CD4-positive, CD25-positive, alpha-beta regulatory T cell (primary cell): ENCODE measurements at places on chromosomes 5 and 9. TPM values are rescaled to one million over a fixed set of nuclear protein-coding genes. Genes with fewer than 3 reads are reported as not detected.

Gene SURF1
- total RNA-seq, result 41.8 TPM

GRCh38 chr9:130138791-130139190 lies 33.4 kb upstream of the NCS1 start:
- peak; percentile 16 for DNase-seq

DNA sequence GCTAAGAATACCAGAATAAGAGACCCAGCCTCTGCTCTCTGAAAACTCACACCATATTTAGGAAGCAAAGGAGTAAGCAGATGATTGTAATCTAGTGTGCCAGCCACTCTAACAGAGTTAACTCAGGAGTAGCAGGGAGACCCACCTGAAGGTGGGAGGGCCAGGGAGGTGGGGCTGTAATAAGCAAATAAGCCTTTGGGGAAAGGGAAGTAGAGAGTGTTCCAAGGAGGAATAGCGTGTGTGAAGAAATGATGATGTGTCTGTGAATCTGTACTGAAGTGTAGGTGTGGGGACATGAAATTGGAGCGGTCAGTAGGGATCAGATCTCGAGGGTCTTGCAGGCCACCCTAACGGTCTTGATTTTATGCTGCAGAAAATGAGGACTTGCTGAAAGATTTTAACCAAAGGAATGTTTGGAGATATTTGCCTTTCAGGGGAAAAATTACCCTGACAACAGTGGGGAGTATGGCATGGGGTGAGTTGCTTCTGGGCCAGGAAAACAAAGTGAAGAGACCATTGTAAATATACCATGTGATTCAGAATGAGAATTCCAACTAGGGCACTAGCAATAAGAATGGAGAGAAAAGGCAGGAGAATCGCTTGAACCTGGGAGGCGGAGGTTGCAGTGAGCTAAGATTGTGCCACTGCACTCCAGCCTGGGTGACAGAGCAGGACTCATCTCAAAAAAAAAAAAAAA lies 44.1 kb upstream of the FSD1L start:
- DNase-seq, result no peak

DNA sequence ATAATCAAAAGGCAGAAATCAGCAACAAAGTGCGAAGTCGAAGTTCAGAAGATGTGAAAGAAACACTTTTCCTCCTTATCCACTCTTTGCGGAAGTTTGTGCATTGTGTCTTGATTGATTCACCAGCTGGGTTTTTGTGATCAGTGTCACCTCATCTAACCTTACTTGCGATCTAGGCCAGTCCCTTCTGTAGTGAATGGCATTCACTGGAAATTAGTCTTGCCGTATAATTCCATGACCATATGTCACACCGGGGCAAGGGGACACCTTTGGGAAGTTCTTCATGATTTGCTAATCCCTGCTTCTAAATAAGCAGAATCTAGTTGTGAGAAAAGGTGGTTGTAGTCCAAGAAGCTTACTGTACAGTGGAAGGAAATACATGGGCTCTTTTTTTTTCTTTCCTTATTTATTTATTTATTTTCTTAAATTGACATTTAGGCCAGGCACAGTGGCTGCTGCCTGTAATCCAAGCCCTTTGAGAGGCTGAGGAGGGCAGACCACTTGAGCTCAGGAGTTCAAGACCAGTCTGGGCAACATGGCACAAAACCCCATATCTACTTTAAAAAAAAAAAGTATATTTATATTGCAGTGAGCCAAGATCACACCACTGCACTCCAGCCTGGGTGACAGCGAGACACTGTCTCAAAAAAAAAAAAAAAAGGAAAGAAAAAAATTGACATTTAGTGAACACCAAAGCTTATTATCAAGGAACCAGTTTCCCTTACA lies 7.8 kb downstream of the RAI14 start:
- no peak for DNase-seq

Gene MEGF10
- not detected for total RNA-seq
